ENCODE measurements at places on chromosomes 13 and 19.

DNA sequence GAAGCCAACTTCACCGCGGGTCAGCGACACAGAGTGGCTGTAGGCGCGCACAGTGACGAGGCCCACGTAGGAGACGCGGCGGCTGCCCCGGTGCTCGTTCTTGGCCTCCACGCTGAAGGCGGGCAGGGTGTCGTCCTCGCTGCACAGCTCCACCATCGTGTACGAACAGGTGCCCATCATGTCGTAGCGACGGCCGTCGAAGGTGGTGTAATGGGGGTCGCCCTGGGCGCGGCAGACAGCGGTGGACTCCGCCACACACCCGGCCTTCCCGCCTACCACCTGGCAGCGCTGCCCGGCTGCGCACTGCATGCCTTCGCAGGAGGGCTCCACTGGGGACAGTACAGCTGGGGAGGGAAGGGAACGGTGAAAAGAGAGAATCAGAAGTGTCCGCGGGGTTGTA is 10.0 kb downstream of the FCGBP start:
- DNase-seq: no peak

DNA sequence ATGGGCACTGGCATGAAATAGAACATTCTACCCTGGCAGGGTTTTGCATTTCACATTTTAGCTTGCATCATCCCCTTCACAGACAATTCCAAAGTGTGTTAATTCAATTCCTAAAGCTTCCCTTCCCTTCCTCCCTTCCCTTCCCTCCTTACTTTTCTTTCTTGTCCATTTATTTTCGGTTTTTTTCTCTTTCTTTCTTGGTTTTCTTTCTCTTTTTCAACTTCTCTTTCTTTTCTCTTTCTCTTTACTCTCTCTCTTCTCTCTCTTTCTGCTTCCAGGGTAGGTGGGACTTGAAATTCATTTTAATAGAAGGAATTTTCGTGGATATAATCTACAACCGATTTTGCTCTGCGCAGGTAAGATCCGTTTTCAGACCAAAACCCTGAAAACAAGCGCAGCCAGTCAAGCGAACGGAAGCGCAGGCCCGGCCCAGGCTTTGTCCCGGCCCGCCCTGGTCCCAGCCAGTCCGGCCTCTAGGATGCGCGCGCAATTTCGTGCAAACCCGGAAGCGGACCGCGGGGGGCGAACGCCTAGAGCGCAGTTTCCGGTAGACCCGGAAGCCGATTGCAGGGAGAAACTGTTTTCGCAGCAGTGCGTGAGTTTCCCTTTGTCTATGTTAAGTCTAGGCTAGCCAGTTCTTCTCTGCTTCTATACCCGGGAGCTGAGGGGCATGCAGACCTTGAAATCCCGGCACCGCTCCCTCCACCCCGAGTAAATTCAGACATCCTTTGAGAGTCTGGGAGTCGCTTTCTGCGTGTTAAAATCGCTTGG is at the start of gene ZNF528:
Gene ZNF528 (plus strand): TSS at position 540 of the 771 bp plus-strand sequence. CDS start 4,165 bp downstream, outside the sequence.
- peak; percentile 96 for DNase-seq

GRCh38 chr13:36385489-36385888 is 39.3 kb upstream of the SPART start:
- DNase-seq: no peak

DNA sequence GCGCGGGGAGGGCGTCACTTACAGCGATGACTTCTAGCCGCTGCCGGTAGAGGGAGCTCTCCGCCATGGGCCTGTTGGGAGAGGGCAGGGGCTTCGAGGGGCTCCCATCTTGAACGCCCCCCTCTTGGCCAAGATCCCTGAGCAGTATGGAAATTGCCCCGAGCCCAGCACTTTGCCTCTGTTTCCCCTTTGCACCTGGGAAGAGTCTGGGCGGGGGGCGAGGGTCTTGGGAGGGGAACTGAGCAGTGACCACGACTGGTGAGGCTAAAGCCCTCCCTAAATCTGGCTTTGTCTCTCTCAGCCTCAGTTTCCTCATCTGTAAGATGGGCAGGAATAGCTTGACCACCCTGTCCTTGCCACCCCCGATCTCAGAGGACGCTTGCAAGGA is 2.8 kb downstream of the PALM3 start:
- DNase-seq: peak; percentile 51

DNA sequence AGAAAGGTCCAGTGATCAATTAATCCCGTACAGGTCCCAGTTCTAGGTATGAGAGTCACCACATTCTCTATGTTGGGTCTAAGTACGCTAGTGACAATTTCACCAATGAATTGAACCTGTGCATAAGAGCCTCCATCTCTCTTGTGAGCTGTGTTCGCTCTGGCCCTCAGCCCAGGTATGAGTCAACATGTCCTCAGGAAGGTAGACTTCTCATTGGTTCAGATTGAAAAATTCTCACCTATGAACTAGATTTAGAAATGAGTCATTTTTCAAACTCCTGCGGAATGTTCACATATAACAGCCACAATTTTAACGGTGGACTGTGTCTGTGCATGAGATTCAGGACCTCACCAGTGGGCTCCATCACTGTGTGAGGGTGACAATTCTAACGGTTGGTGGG is 12.7 kb upstream of the ZNF43 start:
- DNase-seq: no peak

GRCh38 chr19:19540064-19540714 is 2.1 kb downstream of the CILP2 start:
- peak; percentile 68 for DNase-seq

- no peak for DNase-seq
Measured at GRCh38 chr13:78168981-78169380, 250.3 kb upstream of the EDNRB start.

DNA sequence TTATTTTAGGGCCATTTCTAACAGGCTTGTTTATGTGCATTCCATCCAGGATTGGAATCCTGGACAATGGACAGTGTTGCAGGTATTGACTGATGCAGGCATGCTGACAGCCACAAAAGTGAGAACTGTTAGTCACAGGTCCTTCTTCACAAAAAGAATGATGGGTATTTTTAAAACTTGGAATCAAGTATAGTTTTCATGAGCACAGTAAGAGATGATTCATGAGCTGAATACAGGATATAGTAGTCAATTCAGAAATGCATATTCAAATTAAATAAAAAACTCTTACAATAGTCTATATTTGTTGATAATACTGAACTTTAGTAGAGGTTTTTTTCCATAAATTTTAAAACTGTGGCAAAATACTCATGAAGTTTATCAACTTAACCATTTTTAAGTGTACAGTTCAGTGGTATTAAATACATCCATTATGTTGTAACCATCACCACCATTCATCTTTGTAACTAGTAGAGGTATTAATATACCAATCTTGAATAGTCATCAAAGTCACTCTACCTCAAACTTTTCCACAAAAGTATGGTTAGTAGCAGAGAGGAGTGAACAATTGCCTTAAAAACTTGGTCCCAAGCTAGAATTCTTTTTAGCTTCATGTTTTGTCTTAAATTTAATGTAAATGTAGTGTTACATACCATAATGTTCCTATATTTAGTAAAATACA is 79.5 kb downstream of the KCNRG start:
- DNase-seq: no peak

- DNase-seq: no peak
Measured at GRCh38 chr13:72150502-72150901, 283.5 kb upstream of the DACH1 start.

GRCh38 chr19:7211191-7211951 is 82.8 kb downstream of the INSR start:
- no peak for DNase-seq

- no peak for DNase-seq
Measured at GRCh38 chr13:43448605-43449336, 338.0 kb downstream of the ENOX1 start.

DNA sequence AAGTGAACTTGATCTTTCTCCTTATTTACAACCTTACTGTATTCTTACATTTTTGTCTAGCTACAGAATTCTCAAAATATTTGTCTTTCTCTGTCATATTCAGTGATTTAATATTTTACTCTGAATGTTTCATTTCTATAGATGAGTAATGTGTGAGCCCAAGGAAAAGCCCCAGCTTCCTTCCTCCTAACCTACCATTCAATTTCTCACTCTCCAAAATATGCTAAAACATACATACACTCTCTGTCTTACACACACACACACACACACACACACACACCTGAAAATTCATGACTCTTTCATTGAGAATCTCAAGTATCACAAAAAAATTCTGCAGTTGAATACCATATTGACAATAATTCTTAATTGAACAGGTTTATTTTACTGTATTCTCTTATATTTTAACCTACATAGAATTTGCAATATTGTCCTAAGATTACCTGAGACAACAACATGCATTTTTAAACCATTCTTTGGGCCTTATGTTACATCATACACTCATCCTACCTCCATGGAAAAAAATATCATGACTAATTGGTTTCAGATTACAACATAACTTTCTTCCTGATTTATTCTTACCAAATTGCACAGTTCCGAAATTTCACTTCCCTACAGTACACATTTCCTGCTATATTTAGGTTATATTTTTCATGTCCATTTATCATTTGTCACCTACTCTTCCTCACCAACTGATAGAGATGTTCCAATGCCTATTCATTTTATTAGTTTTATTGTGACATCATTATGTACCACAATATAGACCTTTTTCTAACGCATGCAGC is 1965.6 kb upstream of the PCDH20 start:
- DNase-seq: no peak

DNA sequence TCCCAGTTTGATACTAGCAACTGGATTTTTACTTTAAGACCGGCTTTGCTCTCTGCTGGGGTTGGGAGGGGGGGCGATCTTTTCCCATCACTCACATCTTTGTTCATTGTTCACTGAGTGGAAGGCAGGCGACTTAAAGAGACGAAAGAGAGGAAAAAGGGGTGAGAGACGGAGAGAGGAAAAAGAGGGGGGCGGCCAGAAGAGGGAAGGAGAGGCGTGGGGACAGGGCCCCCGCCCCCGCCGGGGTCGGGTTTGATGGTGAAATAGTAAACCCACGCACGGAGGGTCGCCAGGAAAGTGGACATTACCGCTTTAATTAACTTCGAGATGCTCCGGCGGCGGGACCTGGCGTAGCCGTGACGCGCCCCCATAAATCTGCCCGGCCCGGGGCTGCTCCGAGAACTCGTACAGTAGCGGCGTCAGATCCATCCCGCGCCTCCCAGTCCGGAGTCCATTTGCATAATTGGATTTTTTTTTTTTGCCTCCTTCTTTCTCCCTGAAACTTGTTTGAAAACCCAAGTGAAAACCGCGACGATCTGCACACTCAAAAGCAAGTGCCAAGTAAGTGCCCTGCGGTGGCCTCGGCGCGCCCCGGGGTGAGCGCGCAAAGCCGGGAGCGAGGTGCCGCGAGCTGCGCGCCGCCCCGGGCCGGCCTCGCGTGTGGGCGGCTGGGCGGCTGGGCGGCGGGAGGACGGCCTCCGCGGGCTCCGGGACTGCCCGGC is 143.9 kb upstream of the ZNF536 start:
- no peak for DNase-seq

DNA sequence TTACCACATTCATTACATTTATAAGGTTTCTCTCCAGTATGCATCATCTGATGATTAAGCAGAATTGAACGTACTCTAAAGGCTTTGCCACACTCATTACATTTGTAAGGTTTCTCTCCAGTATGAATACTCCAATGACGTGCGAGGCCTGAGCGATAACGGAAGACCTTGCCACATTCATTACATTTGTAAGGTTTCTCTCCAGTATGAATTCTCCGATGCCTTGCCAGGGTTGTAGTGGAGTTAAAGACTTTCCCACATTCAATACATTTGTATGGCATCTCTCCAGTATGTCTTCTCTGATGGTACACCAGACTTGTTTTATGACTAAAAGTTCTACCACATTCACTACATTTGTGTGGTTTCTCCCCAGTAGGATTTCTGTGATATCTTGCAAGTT is 16.8 kb upstream of the ZNF432 start:
- DNase-seq: no peak

- DNase-seq: no peak
Measured at GRCh38 chr13:26026211-26026610, 25.6 kb downstream of the SHISA2 start.

DNA sequence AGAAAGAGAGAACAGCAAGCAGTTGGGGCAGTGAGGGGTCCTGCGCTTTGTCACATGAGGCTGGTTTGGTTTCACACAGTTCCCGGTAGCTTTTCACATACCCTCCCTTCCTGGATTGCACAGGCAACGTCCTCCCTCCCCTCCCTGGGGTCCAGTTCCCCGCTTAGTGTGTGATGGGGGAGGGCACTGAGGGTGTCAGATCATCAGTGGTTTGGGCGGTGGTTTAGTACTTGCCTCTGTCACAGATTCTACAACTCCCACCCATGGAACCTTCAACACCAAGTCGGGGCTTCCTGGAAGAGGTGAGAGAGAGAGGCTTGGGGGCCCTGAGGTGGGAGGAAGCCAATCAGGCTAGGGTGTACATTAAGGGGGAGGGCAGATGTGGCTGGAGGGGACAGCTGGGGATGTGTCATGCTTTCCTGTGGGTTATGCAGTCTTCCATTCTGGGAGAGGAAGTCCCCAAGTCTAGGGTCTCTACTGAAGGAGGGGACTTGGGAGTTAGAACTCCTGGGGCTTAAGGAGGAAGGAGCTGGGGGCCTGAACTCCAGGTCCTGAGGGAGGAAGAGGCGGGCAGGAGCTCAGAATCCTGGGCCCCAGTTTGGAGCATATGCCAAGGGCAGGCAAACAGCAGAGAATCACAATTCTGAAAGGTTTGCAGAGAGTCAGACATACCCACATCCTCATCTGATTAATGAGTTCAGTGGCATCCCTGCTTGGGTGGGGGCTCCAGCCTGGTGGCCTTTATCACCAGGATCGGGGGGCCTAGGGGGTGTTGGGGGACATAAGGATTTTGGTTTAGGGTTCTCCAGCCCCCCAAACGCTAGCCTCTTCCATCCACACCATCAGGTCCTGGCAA is at the start of gene NKG7:
Gene NKG7 (minus strand): TSS at position 6 of the 856 bp plus-strand sequence. CDS start 119 bp downstream, outside the sequence.
- peak; percentile 56 for DNase-seq

DNA sequence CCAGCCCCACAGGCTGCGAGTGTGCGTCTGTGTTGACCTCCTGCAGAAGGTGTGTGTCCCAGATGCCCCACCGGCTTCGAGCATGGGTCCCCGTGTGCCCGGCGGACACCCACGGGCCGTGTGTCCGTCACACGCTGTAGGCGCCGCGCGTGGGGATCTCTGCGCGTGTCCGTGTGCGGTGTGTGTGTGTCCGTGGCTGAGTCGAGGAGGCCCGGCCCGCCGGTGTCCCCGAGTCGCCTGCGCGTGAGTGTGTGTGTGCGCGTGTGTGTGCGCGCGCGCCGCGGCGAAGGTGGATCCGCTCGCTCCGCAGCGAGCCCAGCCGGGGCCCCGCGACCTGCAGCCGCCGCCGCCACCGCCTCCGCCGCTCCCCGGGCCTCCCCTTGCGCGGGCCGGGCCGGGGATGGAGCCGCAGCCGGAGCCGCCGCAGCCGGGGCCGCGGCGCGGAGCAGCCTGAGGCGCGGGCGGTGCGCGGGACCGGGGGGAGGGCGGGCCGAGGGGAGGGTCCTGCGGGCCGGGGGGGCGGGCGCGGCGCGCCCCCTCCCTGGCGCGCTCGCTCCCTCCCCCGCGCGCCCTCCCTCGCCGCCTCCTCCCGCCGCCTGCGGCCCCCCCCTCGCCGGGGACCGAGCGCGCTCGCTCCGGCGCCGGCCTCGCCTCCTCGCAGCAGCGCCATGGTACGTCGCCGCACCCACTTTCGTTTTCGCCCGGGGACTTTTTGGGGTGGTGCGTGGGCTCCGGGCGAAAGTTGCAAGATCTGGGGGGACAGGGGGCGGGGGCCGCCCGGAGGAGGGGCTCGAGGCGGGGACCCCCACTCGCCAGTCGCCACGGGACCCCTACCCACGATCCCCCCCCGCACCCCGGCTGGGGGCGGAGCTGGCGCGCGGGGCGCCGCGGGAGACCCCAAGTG is 7.1 kb upstream of the NFIC start:
- DNase-seq: peak; percentile 73

- DNase-seq: no peak
Measured at GRCh38 chr19:19040417-19040816, 7.0 kb downstream of the ARMC6 start.
